Fibroblast of skin of right quadriceps (primary cell): ENCODE measurements at places on chromosomes 16 and 17.

- no peak for DNase-seq
Measured at GRCh38 chr17:72862276-72862999, 230.1 kb downstream of the SLC39A11 start.

DNA sequence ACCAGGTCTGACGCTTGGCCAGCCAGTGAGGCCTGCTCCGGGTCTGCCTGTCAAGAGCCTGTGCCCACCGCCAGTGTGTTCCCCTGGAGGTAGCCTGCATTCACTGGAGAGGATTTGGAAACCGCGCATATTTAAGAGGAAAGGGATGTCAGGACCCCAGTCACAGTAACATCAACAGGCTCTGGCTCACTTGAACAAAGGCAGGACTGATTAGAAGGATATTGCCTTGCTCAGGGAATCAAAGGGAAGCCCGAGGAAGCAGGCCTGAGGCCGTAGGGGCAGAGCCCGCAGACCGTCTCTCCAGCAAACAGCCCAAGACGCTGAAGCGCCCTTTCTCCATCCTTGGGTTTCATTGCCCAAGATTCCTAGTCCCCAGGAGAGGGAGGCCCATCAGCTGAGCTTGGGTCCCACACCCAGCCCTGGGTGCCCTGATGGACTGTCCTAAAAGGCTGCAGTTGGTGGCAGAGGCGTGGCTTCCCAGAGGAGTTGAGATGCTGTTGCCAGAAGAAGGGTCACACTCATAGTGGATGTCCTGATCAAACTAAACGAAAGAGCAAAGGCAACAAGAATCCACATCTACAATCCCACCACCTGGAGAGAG, 23.2 kb downstream of the NT5M start:
- no peak for DNase-seq

DNA sequence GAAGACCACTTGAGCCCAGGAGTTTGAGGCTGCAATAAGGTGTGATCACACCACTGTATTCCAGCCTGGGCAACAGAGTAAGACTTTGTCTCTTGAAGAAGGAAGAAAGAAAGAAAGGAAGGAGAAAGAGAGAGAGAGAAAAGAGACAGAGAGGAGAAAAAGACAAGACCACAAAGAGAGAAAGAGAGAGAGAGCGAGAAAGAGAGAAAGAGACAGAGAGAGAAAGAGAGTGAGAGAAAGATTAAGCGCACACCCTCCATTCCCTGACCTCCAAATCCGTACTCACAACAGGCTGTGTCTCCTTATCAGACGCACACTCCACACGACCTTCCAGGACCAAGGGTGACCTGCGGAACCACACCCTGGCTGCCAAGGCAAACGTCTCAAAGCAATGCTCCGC, 19.6 kb downstream of the KLHDC4 start:
- no peak for DNase-seq

DNA sequence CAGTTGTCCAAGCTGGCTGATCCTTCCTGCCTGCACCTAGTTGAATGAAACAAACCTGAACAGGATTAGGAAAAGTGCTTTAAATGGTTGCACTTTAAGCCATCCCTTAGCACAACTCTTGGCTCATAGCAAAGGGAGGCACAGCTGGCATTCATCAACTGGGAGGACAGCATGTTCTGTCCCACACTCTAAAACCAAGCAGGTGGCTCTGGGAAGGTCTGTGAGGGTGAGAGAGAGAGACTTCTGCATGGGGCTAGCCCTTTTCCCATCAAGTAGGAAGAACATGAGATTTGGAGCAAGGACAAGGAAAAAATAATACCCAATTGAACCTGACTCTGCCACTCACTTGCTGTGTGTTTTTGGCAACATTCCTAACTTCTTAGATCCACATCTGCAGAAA, 140.9 kb upstream of the CCL2 start:
- DNase-seq = no peak

GRCh38 chr17:43367737-43368242, 31.0 kb upstream of the ARL4D start:
- DNase-seq = peak; percentile 96

DNA sequence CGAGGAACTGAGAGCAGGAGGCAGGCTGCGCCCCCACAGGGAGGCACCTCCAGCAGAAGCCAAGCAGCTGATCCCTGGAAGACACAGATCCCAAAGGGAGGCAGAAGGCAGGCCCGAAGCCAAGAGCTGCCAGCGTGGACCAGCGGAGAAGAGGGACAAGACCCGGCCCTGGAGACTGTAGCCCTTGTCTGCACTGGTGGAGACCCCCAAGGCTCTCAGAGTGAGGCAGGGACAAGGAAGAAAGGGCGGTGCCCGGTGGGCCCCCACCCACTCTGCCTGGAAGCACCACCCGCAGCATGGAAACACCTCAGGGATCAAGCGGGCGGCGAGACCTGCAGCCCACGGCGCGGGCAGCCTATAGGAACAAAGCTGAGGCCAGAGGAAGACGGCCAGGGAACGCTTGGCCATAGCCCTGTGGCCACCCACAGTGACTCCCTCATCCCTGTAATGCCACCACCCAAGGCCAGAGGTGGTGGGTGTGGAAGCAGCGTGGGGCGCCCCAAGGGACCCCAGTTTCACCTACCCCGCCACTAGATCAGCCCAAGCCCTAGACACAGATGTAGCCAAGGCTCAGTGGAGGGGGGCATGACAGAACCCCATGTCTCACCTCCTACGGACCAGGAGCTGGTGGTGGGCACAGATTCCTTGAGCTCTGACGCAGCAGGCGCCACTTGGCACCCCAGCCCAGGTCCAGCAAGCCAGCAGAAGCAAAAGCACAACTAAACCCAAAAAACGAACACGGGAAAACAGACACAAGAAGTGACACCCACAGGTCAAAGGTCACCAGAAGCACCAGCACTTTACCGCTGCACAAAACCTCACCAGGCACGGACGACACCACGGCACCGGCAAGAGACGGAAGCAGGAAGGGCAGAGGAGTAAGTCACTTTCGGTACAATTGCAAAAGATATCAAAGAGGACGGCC, 2.9 kb upstream of the SIRT7 start:
- no peak for DNase-seq

GRCh38 chr17:61635913-61636432, 45.0 kb upstream of the NACA2 start:
- peak; percentile 57 for DNase-seq

DNA sequence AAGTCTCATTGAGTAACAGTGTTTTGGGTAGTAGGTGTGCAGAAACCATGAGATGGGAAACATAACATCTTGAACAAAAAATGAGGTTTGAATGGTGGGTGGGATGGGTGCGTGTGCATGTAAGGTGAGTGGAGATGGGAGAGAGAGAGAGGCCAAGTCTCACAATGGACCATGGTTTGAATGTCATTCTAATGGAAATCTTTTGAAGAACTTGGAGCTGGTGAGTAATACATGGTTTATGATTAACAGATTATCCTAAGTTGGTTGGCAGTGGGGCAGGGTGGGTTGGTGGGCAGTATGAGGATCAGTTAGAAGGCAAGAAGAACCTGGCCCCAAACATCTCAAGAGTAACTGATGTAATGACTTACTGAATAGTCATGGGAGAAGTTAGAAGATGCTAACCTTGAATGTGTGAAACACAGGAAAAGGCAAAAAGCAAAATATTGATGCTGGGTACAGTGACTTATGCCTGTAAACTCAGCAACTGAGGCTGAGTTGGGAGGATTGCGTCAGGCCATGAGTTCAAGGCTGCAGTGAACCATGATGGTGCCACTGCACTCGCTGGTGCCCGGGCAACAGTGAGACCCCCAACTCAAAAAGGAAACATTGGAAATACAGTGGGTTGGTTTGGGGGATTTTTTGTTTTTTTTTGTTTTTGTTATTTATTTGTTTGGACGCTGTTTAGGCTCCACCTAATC, 32.7 kb downstream of the ZNF207 start:
- DNase-seq = no peak

- DNase-seq = peak; percentile 37
Measured at GRCh38 chr17:46136820-46137219, 56.4 kb downstream of the KANSL1 start.

DNA sequence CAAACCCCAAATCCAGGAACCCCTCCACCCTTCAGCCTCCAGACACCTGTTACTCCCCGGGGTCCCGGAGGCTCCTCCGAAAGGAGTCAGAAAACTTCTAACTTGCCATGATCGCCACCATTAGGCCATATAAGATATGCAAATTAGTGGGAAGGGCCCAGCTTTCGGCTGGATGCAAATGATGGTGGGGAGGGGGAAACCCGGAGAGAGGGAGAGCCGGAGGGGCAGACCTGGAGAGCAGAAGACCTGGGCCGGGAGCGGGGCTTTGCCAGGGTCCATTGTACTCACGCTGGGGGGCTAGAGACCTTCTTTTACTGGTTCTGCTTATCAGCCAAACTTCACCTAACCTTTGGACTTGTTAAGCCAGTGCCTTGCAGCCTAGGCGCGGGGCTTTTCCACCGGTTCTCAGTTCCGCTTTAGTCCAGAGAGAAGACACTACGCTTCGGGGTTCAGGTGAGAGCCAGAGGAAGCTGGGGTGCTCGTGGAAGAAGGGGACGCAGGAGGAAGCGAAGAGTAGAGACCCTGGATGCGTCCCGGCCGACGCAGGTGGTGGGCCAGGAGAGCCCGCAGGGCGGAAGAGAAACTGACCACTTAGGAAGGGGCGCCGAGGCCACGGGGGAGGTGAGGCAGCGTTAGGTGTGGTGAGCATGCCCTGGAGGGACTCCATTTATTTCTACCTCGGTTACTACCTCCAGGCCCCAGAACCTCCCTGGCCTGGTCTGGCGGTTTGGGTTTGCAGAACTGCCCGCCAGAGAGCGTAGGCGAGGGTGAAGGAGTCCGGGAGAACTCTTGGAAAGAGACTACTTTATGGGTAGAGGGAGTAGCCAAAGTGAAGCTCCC, at the start of gene HNF1B:
HNF1B (minus strand) TSS at position 99 of the 840 bp plus-strand sequence. CDS start 175 bp downstream, outside the sequence.
- no peak for DNase-seq

- peak; percentile 78 for DNase-seq
Measured at GRCh38 chr17:18158022-18158600, 25.5 kb upstream of the ALKBH5 start.

DNA sequence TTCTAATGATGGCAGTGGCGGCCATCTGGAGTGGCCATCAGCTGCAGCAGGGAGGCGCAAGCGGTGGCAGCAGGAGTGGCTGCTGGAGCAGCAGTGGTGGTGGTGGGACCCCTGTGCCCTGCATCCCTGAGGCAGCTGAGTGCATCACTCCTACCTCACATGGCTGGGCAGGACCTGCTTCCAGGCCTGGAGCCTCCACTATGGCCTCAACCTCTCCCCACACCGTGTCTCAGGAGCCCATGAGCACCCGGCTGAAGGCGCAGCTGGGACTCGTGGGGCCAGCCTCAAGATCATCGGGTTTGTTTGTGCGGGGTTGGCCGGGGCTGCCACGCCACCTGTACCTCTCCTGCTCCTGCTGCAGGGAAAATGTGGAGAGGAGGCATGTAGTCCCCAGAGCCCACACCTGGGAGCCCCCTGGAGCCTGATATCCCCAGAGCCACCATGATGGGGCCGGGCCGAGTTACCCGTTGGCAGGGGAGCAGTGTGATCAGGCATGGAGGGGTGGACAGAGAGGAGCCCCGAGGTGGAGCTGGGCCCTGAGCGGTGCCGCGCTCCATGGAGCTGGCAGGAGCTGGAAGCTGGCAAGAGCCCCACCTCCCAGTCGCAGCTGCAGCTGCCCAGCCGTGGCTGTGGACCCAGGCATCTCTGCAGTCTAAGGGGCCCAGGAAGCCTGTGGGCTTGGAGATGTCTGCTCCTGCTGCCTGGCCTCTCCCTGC, 16.7 kb downstream of the RHOT1 start:
- DNase-seq = no peak

DNA sequence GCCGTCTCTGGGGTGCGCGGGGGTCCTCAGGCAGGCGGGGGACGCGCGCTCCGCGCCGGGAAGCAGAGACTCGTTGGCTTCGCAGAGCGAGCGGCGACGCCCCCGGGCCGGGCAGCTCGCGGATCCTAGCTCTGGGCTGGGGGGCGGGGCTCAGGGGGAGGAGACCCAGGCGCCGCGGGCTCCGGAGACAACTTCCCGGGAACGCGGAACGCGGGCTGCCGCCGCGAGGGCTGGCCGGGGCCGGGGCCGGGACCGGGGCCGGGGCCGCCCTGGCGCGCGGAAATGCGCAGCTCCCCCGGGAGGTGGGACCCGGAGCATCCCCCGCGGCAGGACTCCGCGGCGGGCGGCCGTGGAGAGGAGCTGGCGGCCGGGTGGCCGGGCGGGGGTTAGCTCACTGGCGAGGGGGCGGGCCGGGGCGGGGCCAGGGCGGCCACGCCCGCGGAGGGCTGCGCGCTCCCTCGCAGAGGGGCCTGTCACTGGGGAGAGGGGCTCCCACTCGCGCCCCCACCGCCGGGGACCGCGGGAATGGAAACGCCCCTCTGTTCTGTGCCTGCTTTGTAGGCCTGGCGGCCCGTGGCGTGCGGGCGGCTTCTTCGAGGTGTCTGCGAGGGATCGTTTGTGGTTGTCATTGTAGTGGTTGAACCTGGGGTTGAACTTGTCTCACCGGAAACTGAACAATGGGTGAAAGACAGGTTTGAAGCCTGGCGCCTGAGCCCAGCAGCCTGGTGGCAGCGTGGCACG, at the start of gene GAS7:
GAS7 (minus strand) TSS at position 98 of the 741 bp plus-strand sequence.
- DNase-seq = peak; percentile 57

- DNase-seq = no peak
Measured at GRCh38 chr16:83581994-83582747, 225.6 kb upstream of the HSBP1 start.

DNA sequence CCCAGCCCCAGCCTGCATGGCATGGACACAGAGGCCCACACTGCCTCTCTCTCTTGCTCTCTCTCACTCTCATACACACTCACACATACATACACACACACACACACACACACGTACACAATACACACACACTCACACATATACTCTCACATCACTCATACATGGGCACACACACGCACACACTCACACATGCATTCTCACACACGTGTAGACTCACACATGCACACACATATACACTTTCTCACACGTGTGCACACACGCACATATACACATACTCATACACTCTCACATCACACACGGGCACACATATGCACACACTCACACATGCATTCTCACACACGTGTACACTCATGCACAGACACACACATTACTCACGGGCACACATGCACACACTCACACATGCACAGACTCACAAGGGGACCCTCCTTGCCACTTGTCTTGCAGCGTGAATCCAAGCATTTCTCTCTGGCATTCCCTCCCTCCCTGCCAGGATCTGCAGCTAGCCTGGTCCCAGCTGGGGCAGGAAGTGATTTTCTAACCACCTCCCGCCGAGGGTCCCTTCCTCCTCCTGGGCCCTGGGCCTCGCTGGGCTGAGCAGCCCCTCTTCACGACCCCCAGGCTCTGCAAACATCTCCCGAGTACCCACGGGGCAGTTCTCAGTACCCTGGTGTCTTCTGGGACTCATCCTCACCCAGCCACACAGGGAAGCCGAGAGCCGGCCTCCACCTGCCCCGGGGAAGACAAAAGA, 37.5 kb downstream of the IL21R start:
- DNase-seq = no peak

DNA sequence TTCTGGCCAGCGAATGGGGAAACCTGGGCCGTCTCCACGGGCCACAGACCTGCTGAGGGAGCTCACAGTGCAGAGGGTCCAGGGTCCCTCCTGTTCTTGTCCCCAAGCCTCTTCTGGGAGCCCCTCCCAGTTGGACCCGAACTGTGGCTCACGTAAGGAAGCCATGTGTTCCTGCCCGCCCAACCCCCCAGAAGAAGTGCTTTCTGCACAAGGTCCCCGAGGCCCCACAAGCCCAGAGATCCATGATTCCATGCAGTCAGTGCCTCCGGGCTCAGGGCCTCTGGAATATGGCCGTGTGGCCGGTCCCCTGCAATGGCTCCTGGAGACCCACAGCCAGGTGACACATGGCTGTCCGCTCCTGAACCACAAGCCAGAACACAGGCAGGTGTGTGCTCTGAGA, 272.4 kb downstream of the C16orf95 start:
- no peak for DNase-seq
